ENCODE measurements at places on chromosomes 2 and 18.
A peak's percentile ranks its signal among the peaks of the same experiment; 100 is the strongest.

DNA sequence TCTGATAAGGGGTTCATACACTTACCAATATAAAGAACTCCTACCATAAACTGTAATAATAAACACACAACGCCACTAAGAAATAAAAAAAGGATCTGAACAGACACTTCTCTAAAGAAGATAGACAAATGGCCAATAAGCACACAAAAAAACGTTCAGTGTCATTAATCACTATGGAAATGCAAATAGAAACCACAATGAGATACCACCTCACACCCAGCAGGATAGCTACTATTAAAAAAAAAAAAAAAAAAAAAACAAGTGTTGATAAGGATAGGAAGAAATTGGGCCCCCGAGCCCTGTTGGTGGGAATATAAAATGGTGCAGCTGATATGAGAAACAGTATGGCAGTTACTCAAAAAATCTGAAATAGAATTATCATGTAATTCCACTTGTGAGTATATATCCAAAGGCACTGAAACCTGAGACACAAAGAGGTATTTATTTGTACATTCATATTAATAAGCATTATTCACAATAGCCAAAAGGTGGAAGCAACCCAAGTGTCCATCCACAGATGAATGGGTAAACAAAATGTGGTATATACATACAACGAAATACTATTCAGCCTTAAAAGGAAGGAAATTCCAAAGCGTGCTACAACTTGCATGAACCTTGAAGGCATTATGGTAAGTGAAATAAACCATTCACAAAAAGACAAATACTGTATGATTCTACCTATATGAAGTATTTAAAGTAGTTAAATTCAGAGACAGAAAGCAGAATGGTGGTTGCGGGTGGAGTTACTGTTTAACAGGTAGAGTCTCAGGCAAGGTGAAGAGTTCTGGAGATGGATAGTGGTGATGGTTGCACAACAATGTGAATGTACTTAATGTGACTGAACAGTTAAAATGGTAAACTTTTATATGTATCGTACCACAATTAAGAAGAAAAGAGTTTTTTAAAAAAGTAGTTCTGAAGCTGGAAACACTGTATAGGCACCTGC lies 17.9 kb downstream of the REV1 start:
- DNase-seq, result no peak

DNA sequence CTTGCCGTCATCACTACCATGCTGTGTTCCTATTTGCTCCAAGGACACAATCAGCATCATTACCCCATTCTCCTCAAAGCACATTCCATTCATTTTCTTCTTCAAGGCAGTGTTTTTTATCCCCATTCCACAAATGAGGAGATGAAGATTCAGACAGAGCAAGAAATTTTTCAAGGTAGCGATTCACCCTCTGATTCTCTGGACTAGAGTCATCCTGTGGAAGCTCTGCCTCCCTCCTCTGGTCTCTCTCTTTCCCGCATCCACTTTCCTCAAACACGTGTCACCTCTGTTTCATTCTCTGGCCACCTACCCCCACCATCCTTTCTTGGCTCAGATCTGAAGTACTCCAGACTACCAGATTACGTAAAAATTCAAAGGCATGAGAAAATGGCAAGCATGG lies 297.9 kb downstream of the SOX11 start:
- no peak for DNase-seq

- DNase-seq, result no peak
Measured at GRCh38 chr2:117714110-117714509, 100.4 kb upstream of the DDX18 start.

DNA sequence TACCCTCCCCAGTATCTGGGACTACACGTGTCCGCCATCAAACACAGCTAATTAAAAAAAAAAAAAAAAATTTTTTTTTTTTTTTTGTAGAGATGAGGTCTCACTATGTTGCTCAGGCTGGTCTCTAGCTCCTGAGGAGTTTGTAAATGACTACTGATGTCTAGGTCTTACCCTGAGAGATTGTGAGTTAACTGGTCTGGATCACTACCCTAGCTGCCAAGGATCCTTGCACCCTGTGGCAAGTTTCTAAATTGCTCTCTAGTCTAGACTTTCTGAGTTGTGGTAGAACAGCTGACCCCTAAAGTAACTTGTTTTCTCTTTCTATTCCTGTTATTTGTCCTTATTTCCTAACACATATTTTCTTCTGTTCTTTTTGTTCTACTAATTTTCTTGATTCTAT lies 44.5 kb downstream of the ABHD3 start:
- DNase-seq, result no peak

DNA sequence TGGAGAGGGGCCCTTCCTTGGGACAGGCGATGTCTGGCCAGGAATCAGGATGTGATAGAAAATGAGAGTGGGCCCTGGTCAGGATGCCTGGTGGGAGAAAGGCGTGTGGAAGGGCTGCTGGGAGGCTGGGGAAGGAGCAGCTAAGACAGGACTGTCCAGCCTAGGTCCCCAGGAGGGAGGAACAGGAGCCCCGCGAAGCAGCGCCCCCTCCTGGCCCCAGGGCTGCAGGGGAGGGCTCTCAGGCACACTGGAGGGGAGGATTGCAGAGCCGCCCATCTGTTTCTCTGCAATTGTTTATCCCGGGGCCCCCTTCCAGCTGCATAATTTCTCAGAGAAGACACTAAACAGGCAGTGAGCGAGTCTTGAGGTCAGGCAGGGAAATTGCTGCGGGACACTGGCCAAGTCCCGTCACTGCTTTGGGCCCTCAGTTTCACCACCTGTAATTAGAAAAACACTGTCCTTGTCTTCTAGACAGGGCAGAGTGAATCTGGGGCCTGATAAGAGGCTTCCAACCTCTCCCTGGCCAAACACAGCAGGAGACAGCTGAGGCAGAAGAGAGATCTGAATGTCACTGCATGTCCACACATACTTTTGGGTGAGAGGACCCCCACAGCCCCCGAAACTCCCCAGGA lies 3.9 kb upstream of the NPPC start:
- DNase-seq, result no peak

DNA sequence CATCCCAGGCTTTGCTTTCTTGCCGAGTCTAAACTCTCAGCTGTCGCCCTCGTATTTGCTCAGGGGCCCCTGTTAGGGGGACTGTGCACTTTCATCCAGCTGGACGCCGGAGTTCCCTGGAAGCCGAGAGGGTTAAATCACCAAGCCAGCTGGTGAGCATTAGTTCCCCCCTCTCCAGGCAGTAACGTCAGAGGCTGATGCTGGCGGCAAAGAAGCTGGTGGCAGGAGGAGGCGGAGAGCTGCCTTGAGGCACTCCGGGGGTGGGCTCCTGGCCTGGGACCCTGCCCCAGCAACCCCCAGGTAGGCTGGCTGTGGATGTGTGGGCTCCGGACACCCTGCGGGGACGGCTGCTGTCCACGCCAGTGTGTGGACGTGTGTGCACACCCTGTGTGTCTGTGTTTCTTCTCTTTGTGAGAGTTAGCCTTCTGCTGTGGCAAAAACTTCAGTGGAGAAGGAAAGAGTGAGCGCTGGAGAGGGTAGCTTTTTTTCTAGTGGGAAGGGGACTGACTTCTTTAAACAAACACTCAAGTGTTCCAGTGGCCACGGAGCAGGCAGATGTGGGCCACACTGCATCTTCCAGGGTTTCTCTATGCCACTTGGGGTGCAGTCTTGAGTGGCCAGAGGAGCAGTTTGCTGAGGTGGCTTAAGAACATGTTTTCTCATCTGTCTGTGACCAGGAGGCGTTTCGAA lies 84.7 kb downstream of the GLI2 start:
- no peak for DNase-seq

- no peak for DNase-seq
Measured at GRCh38 chr18:45930963-45931362, 36.2 kb downstream of the EPG5 start.

GRCh38 chr2:128237911-128238697 lies 80.6 kb downstream of the HS6ST1 start:
- DNase-seq, result no peak

- no peak for DNase-seq
Measured at GRCh38 chr2:177028296-177028695, 184.3 kb upstream of the HNRNPA3 start.

DNA sequence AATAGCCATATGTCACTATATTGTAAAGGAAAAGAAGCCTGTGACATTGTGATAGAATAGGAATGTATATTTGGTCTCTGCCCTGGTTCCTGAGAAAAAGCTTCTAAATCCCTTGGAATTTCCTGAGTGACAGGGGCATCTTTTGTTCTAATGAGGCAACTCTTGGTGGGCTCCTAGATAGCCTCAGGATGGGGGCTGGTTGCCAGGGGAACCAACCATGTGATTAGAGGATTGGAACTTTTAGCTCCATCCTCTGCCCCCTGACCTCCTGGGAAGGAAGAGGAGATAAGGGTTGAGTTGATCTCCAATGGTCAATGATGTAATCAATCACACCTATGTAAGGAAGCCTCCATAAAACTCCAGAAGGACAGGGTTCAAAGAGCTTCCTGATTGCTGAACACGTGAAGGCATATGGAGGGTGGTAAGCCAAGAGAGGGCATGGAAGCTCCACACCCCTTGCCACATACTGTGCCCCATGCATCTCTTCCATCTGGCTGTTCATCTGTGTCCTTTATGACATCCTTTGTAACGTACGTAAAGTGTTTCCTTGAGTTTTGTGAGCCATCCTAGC lies 2.9 kb upstream of the ME2 start:
- DNase-seq, result no peak

DNA sequence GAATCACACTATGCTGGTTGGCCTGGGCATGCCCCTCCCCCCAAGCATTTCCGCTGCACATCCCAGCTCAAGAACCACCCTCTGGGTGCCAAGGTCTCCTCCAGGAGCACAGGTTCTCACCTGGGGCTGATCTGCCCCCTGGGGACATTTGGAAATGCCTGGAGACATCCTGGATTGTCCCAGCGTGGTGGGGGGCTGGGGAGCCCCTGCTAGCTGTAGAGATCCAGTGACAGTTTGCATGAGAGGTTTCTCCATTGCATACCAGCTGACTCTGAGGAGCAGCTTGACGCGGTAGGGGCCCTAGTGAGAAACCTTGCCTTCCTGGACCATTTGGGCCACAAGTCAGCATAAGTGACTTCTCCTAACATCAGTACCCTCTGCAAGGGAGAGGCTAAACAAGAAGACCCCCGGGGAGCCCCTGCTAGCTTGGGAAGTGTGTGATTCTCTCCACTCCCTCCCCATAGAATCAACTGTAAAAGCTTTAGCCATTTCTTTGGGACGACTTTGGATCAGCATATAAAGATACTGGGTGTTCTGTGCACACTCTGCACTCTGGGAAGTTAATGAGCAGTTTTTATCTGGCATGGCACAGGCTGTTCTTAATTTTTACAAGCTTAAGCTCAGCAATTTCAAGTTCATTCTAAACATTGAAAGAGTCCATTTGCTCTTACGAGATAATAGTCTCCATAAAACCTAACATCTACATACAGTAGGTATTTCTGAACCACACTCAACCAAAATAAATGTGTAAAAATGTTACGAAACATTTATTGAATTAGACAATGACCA lies 94.1 kb downstream of the GBX2 start:
- DNase-seq, result no peak

DNA sequence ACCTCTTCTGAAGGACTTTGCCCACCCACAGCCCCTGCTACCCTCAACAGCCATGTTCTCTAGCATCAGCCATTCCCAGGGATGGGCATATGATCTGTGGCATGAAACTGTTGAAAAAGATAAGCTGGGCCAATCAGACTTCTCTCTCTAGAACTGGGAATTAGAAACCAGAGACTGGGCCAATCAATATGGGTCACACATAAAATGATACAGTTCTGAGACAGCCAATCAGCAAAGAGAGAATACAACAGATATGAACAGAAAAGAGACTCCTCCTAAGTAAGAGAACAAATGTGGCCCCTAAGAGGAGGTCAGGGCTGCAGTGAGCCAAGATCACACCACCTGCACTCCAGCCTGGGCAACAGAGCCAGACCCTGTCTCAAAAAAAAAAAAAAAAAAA lies 2.1 kb downstream of the KIDINS220 start:
- no peak for DNase-seq

- no peak for DNase-seq
Measured at GRCh38 chr2:70024284-70024683, 62.9 kb upstream of the ASPRV1 start.

DNA sequence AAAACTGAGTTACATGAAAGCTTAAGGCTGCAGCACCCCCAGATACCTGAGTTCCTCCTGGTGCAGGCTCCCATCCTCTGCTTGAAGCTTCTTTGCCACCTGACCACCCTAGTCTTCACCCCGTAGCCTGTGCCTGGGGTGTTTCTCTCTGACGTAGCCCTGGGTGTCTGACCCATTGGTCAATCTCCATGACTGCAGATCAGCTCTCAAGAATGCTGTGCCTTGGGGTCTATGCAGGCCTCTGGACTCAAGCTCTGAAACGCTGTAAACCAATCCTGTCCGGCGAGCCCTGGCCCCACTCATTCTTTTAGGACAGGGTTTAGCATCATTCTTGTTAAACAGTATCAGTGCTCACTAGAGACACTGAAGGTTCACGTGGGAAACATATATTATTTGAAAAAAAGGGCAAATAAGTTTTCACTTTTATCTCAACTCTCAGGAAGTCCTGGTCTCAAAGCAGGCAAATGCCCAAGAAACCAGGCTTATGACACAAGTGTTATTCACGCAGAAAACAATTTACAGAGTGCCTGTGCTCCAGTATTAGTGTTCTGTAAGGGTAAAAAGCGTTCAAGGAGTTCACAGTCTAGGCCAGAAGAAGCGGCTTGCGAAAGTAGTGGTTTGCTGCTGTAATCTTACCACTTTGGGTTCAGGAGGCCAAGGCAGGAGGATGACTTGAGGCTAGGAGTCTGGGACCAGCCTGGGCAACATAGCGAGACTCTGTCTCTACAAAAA lies 22.8 kb upstream of the PPP4R1 start:
- DNase-seq, result no peak

- peak; percentile 38 for DNase-seq
Measured at GRCh38 chr2:84781942-84782716, 98.8 kb downstream of the TRABD2A start.

GRCh38 chr2:199895406-199895805 lies 15.7 kb upstream of the C2orf69 start:
- DNase-seq, result no peak
